HL-60 (cell line): ENCODE measurements at places on chromosomes 1 and 21.
A peak's percentile ranks its signal among the peaks of the same experiment; 100 is the strongest.

- DNase-seq, result peak; percentile 53
Observed at GRCh38 chr1:37795340-37796125, 1.9 kb downstream of the MANEAL start.

GRCh38 chr1:46246548-46247435, 771 bp upstream of the RAD54L start:
- peak; percentile 59 for DNase-seq

DNA sequence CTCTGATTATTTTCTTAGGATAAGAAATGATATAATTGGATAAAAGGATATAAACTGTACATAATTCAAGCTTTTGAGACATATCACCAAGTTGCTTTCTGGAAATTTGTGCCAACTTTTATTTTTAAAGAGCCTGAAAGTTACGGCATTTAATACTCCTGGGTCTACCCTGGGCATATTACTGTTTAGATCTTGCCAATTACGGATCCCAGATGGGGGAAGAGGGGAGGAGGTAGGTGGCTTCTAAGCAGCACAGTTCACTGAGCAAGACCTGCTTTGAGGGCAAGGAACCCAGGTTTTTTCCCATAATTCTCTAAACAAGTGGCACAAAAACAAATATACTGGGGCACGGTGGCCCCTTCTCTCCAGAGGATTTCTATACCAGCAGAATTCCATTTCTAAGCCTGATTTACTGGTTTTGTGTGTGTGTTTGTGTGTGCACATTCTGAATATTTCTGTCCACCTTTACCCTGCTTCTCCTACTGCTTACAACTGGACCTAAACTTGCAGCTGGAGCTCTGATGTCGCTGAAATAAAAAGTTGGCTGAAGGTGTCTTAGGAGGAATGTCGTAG, 76.7 kb downstream of the LAMC2 start:
- DNase-seq, result no peak

DNA sequence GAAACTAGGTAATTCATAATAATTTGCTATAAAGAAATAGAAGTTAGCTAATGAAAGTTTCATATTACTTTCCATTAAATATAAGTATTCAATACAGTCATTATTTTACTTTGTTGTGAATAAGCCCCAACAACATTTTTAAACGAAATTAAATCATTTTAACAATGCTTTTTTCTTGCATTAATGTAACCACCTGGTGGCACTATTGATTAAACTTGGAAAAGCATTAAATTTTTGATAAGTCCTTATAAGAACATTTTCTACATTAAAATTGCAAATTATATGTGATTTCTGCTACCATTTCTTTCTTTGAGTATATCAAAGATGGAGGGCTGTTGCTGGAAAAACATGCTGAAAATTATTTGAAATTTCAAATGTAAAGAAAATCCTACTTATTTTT, 918.8 kb upstream of the TMPRSS15 start:
- DNase-seq, result no peak

DNA sequence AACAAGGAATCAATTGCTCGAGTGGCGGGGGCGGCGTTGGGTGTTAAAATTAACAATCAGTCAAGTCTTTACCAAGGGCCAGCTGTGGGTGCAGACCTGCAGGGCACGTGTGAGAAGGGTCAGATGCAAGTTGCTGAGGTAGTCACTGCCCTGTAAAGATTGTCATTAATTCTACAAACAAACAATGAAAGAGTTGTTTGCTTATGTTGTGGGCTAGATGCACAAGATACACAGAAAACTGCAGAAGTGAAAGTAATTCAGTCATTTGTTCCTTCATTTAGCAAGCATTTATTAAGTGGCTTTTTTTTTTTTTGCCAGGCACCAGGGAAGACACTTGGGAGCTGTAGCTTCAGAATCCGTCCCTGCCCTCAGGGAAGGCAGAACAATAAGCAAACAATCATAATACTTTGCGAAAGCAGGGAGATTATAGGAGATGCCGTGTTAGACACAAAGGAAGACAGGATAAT, 79.5 kb downstream of the NR5A2 start:
- no peak for DNase-seq

- peak; percentile 30 for DNase-seq
Observed at GRCh38 chr21:20999659-21000058, 1.4 kb downstream of the NCAM2 start.

DNA sequence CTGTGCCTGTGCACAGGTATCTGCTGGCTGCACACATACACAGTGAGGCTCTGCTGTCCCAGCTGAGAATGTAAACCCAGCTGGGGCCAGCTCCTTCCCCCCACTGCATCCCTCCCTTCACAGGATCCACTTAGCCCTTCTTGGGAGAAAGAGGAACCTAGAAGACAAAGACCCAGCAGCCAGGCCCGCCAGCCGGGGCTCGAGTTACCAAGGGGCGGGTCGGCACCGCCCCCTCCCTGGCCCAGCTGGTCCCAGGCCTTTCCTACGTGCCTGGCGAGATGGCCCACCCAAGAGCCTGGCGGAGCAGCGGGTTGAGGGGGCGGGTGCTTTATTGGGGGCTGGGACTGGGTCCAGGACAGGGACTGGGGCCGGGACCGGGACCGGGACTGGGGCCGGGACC, 2.1 kb downstream of the SH3BGRL3 start:
- no peak for DNase-seq
